ENCODE measurements at places on chromosomes 13 and 19.
A peak's percentile ranks its signal among the peaks of the same experiment; 100 is the strongest.

- no peaks in the 10 kb centered on the region for H3K36me3 ChIP-seq
- H3K27me3 ChIP-seq = no peaks in the 10 kb centered on the region
- peak overlapping the region; percentile 71 for H3K4me3 ChIP-seq
Observed at GRCh38 chr13:63636316-63636993, 2220.8 kb upstream of the PCDH20 start.

GRCh38 chr13:60242043-60242595 lies 78.4 kb upstream of the DIAPH3 start:
- H3K36me3 ChIP-seq = no peaks in the 10 kb centered on the region
- no peak overlapping the region for H3K4me3 ChIP-seq
- no peak overlapping the region for H3K27ac ChIP-seq
- H3K27me3 ChIP-seq = peaks cover 9% of the 10 kb centered on the region
- DNase-seq = no peak

GRCh38 chr19:2726904-2727639 lies 5.9 kb upstream of the DIRAS1 start:
- DNase-seq = no peak
- H3K27ac ChIP-seq = no peak overlapping the region
- no peak overlapping the region for H3K4me3 ChIP-seq
- H3K27me3 ChIP-seq = peaks cover 8% of the 10 kb centered on the region
- H3K36me3 ChIP-seq = no peaks in the 10 kb centered on the region

GRCh38 chr19:17861542-17862402 lies 2.1 kb downstream of the RPL18A start:
- H3K27ac ChIP-seq = peak overlapping the region; percentile 98
- DNase-seq = no peak
- H3K4me1 ChIP-seq = peaks cover 23% of the 10 kb centered on the region

DNA sequence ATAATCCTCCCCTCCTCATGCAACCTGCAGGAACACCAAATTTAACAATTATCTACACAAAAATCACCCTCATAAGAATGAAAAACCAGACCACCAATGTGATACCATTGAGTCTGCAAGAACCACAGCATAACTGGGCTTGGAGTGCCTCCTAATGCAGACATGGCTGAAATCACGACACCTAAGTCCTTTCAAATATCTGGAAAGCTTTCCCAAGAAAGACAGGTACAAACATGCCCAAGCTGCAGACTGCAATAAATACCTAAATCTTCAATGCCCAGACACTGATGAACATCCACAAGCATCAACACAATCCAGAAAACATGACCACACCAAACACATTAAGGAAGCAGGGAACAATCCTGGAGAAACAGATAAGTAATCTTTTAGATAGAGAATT lies 417.1 kb downstream of the LMO7 start:
- no peak for DNase-seq
- no peak overlapping the region for H3K4me3 ChIP-seq
- H3K36me3 ChIP-seq = no peaks in the 10 kb centered on the region
- no peaks in the 10 kb centered on the region for H3K27me3 ChIP-seq

DNA sequence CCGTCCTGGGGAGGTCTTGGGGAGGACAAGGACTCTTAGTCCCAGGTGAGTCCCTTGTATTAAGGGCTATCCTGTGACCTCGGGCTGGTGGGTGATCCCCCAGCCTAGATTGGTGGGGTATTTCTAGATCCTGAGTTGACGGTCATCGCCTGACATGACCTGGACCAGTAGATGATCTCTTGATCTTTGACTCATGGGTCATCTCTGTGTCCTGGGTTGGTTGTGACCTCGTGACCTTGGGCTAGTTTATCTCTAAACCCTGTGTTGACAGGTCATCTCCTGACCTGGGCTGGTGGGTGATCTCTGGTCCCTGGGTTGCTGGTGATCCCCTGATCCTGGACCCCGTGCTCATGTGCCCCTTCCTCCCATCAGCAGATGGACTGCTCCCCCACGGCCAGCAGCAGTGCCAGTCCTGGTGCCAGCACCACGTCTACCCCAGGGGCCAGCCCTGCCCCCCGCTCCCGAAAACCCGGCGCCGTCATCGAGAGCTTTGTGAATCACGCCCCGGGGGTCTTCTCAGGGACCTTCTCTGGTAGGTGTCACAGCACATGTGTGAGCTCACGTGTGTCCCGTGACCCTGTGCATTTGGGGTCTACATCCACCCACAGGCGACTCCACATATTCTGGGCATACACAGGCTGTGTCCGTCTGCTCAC lies 6.3 kb downstream of the MIDN start:
- no peak for DNase-seq
- H3K27ac ChIP-seq = peak overlapping the region; percentile 73
- H3K27me3 ChIP-seq = no peaks in the 10 kb centered on the region
- peaks cover 34% of the 10 kb centered on the region for H3K4me1 ChIP-seq
- peak overlapping the region; percentile 44 for H3K4me3 ChIP-seq

GRCh38 chr13:110424569-110425443 lies 117.7 kb downstream of the COL4A2 start:
- H3K27me3 ChIP-seq = peaks cover 76% of the 10 kb centered on the region
- H3K27ac ChIP-seq = no peak overlapping the region
- no peak overlapping the region for H3K4me3 ChIP-seq
- no peak for DNase-seq

DNA sequence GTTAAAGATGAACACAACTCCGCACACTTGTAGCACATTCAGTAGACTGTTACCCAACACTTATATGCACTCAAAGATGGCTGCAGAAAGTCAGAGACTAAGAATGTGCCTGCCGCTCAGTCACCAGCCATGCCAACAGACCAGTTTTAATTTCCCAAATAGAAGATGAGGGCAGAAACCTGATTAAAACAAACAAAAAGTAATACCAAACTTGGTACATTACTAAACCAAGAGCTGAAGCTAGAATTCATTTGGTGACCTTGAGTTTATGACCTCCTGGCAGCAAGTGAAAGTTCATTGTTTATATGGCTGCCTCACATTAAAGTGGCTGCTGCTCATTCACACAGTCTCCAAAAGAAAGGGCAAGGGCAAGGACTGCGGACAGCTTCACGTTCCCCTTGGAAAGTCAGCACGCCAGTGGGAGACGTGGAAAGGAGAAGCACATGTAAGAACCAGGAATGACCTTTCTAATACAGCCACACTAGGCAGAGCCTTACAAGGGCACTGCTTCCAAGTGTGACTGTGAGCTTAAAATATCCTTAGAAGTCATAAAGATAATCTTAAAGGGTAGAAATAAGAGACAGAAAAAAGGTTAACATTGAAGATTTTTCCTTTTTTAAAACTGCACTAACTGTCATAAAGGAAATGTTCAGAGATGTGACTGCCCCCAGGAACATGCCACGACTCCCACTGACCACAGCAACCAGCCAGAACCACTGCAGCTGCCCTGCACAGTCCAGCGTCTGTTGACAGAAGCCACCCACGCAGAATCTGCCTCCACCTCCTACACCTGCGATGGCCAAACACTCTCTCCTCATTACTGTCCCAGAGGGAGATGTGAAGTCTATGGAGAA lies 73.5 kb downstream of the STK24 start:
- peaks cover 45% of the 10 kb centered on the region for H3K36me3 ChIP-seq
- H3K27ac ChIP-seq = peak overlapping the region; percentile 71
- no peak for DNase-seq
- peaks cover 53% of the 10 kb centered on the region for H3K4me1 ChIP-seq
- no peak overlapping the region for H3K4me3 ChIP-seq

- peak; percentile 73 for DNase-seq
- peak overlapping the region; percentile 82 for H3K27ac ChIP-seq
- H3K36me3 ChIP-seq = peaks cover 43% of the 10 kb centered on the region
- no peaks in the 10 kb centered on the region for H3K27me3 ChIP-seq
Observed at GRCh38 chr19:1618157-1619093, 13.2 kb upstream of the UQCR11 start.

DNA sequence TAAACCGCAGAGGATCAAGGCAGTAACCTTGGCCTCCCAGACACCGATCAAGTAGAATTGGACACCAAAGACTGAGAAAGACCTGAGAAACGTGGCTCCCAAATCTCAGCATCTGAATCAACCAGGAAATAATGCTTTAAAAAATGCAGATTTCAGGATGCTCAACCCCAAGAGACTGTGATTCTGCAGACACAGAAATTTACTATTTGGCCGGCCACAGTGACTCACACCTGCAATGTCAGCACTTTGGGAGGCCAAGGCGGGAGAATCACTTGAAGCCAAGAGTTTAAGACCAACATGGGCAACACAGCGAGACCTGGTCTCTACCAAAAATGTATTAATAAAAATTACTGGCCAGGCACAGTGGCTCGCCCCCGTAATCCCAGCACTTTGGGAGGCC lies 6.2 kb downstream of the ABCC4 start:
- no peak overlapping the region for H3K4me3 ChIP-seq
- H3K4me1 ChIP-seq = peaks cover 16% of the 10 kb centered on the region
- no peak overlapping the region for H3K27ac ChIP-seq
- no peaks in the 10 kb centered on the region for H3K27me3 ChIP-seq
- DNase-seq = no peak

GRCh38 chr19:6802336-6803035 lies 30.0 kb downstream of the VAV1 start:
- H3K4me1 ChIP-seq = peaks cover 50% of the 10 kb centered on the region
- DNase-seq = peak; percentile 90
- H3K27ac ChIP-seq = peak overlapping the region; percentile 99
- H3K36me3 ChIP-seq = peaks cover 32% of the 10 kb centered on the region
- peak overlapping the region; percentile 93 for H3K4me3 ChIP-seq

- peak; percentile 55 for DNase-seq
- no peaks in the 10 kb centered on the region for H3K27me3 ChIP-seq
- H3K36me3 ChIP-seq = peaks cover 13% of the 10 kb centered on the region
- H3K4me1 ChIP-seq = peaks cover 58% of the 10 kb centered on the region
- peak overlapping the region; percentile 26 for H3K4me3 ChIP-seq
- H3K27ac ChIP-seq = peak overlapping the region; percentile 84
Observed at GRCh38 chr13:97256343-97256783, 34.2 kb downstream of the MBNL2 start.

- H3K4me3 ChIP-seq = peak overlapping the region; percentile 91
- peaks cover 26% of the 10 kb centered on the region for H3K36me3 ChIP-seq
- H3K27me3 ChIP-seq = no peaks in the 10 kb centered on the region
- peak overlapping the region; percentile 90 for H3K27ac ChIP-seq
- DNase-seq = peak; percentile 98
Observed at GRCh38 chr19:48333467-48334384, 8.4 kb downstream of the EMP3 start.

DNA sequence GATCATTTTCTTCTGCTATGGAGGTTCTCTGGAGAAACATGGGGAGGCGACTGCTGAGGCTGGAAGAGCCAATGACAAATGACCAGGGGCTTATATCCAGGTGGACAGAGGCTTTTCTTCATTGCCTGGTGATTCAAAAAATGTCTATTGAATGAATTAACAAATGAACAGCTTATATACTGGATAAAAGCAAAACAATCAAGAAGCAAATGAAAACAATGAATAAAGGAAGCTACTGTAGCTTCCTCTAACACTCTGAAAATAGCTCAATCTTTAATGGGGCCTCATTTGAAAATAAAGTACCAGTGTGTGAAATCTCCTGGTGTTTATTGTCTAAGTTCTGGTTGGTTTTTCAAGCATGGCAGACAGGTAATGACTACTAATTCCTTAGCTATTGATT lies 167.5 kb upstream of the TMTC4 start:
- no peaks in the 10 kb centered on the region for H3K4me1 ChIP-seq
- no peak overlapping the region for H3K4me3 ChIP-seq
- H3K27me3 ChIP-seq = peaks cover 8% of the 10 kb centered on the region
- H3K27ac ChIP-seq = no peak overlapping the region
- H3K36me3 ChIP-seq = no peaks in the 10 kb centered on the region

DNA sequence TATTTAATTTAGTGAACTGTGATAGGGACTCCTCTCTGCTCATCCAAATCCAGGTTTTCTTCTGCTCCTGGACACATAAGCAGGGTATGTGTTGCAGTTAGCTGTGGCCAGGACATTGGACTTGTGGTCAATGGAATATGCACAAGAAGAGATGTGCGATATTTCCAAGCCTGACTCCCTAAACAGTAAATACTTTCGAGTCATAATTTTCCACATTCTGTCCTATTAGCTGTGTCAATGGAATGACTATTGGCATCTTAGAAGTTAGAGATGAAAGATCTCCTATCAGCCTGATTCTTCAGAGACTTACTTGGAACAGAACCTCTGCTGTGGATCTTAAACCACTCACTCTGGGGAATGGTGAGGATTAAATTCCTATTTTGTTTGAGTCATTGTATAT lies 771.0 kb downstream of the EFNB2 start:
- no peak for DNase-seq
- no peak overlapping the region for H3K4me3 ChIP-seq
- H3K27ac ChIP-seq = no peak overlapping the region
- no peaks in the 10 kb centered on the region for H3K36me3 ChIP-seq
- no peaks in the 10 kb centered on the region for H3K27me3 ChIP-seq

DNA sequence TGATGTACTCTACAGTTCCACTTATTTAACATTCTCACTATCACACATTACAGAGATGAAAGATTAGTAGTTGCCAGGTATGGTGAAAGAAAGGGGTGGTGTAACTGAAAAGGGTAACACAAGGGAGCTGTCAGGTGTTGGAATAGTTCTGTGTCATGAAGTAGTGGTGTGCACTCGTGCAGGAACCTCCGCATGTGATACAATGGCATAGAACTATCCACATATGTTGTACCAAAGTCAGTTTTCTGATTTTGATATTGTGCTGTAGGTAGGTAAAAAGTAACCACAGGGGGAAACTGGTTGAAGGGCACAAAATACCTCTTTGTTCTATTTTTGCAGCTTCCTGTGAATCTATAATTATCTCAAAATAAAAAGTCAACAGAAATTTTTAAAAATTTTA lies 24.4 kb upstream of the RPL21 start:
- no peaks in the 10 kb centered on the region for H3K4me1 ChIP-seq
- H3K27me3 ChIP-seq = peaks cover 4% of the 10 kb centered on the region
- no peaks in the 10 kb centered on the region for H3K36me3 ChIP-seq
- no peak overlapping the region for H3K4me3 ChIP-seq
- H3K27ac ChIP-seq = no peak overlapping the region

DNA sequence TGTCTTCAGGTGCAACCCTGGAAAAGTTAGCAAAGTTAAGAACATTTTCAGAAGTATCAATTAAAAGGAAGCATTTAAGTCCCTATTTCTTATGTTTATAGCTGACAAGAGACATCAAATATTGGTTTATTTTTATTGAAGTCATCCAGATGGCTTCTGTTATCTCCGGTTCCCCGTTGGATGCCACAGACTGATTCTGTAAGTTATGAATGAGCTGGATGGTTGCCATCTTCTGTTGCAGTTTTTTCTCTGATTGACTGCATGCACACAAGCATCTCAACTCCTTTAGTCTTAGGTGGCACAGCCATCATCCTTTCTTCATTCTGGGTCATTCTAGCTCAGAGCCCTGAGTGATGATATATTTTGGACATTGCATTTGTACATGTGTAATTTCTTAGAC lies 10.6 kb upstream of the OXGR1 start:
- H3K27ac ChIP-seq = no peak overlapping the region
- no peak overlapping the region for H3K4me3 ChIP-seq
- no peaks in the 10 kb centered on the region for H3K4me1 ChIP-seq
- peaks cover 8% of the 10 kb centered on the region for H3K27me3 ChIP-seq

GRCh38 chr13:79398127-79398526 lies 7.9 kb downstream of the RBM26 start:
- DNase-seq = no peak
- H3K27me3 ChIP-seq = no peaks in the 10 kb centered on the region
- no peak overlapping the region for H3K4me3 ChIP-seq
- peaks cover 67% of the 10 kb centered on the region for H3K4me1 ChIP-seq
- H3K36me3 ChIP-seq = peaks cover 70% of the 10 kb centered on the region
